ENCODE measurements at places on chromosomes 1 and 21.

DNA sequence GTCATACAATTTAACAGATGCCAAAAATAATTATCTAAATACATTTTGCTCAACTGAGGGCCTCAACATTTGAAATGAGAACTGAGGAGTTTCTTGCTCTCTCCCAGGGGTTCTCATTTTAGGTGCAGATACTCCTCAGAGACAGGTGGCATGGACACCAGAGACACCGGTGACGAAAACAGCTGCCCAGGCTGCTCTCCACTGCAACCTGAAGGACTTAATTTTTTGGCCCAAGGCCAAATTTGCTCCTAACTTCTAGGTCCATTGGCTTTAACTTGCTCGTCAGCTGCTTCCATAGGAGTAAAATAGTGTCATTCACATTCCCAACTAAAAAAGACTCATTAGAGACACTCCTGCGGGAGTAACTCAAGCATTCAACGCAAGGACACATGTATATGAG lies 87.0 kb downstream of the NRIP1 start:
- no peak for DNase-seq

GRCh38 chr21:44405948-44406872 lies 49.1 kb upstream of the LRRC3 start:
- no peak for DNase-seq

GRCh38 chr1:182889997-182890396 lies 50.9 kb downstream of the DHX9 start:
- DNase-seq, result no peak

- no peak for DNase-seq
Observed at GRCh38 chr1:113963281-113963906, 15.9 kb upstream of the OLFML3 start.

- no peak for DNase-seq
Observed at GRCh38 chr21:38311765-38312164, 55.0 kb downstream of the KCNJ15 start.

DNA sequence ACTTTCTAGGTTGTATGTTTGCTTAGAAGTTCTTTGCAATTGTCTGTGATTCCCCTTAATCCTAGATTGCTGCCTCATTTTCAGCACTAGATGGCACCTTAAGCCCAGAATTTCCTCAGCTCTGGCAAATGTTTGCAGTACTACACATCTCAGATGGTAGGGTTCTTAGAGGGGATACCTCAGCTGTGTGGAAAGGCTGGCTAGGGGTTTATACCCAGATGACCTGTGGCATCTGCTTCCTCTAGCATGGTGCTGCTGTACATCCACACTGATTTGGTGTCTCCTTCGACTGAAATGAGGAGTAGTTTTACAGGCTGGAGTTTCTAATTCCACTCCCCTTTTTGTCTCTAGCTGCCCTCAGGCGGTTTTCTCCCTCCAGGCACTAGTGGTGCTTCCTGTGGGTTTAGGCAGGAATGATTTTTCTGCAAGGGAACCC lies 23.5 kb downstream of the ASB17 start:
- no peak for DNase-seq

DNA sequence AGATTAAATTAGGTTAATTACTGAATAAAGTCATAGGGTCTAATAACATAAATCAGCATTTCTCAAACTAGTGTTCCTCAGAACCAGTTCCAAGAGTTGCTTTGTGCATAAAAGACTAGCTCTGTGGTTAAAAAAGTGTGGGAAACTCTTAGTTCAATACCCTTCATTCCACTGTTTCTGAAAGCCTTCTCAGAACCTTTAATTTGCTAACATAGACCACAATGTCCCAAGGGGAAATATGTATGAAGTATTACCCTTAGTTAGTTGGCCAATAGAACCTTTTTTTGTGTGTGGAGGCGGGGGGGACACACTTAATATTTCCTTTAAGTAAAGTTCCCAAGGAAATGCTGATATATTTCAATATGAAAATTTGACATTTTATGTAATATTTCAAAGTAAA lies 20.4 kb downstream of the ODF2L start:
- DNase-seq, result no peak

GRCh38 chr1:28037206-28037605 lies 51.2 kb downstream of the EYA3 start:
- DNase-seq, result no peak

GRCh38 chr1:154833841-154834240 lies 36.2 kb downstream of the KCNN3 start:
- no peak for DNase-seq

- no peak for DNase-seq
Observed at GRCh38 chr1:16126743-16127515, 28.9 kb downstream of the EPHA2 start.

DNA sequence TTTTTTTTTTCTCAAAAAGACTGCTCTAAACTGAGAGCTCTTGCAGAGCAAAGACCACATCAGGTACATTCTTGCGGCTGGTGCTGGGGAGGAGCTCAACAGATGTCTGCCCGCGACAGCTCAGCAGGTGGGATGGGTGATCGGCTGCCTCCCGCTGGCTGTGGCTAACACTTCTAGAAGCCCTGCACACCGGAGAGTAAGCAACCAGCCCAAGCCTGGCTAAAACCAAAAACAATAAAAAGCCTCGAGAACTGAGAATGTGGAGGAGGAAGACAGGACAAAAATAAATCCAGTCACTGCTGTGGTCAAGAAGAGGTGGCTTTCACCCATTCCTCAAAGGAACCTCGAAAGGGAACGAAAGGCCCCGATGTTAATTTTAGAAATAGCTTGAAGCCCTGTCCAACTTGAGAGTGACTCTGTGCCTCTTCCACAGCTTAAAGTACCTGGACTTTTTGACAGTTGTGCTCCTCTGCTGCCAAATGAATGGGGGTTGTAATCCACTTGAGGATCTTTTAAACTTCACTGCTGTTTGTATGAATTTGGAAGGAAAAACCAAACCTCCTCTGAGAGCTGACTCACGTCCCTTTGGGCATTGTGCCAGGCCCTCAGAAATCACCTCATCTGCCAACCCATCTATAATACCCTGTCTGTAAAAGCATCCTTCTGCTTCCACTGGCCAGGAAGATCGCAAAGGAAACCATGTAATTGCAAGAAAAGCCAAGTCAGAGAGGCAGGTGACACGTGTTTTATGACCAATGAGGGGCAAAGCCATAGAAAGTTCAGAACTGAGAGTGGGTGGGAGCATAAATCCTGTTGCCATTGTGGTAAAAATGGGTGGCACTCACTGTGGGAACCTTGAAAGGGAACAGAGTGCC lies 78.6 kb downstream of the KCNN3 start:
- no peak for DNase-seq

GRCh38 chr1:203629016-203629506 lies 2.4 kb downstream of the ATP2B4 start:
- no peak for DNase-seq

GRCh38 chr1:206955476-206956451 lies 9.5 kb upstream of the PIGR start:
- no peak for DNase-seq

DNA sequence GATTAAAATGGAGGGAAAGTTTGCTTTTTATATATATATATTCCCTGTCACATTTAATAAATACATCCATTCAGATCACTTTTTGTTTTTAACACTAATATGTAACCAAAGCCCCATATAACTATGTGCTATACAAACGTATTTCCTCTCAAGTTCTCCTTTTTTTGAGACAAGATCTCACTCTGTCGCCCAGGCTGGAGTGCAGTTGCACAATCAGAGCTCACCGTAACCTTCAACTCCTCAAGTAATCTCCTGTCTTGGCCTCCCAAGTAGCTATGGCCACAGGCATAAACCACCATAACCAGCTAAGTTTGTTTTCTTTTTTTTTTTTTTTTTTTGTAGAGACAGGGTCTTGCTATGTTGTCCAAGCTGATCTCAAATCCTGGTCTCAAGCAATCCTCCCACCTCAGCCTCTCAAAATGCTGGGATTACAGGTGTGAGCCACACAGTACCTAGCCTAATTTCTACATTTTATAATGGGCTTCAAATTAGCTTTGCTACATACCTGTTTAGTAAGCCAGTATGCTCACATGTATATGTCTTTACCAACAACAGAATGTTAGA lies 120.0 kb downstream of the TGFBR3 start:
- DNase-seq, result no peak

- no peak for DNase-seq
Observed at GRCh38 chr1:41315146-41315822, 46.0 kb upstream of the FOXO6 start.

- no peak for DNase-seq
Observed at GRCh38 chr1:5580926-5581325, 411.3 kb downstream of the NPHP4 start.

- no peak for DNase-seq
Observed at GRCh38 chr21:17967319-17967718, 148.2 kb upstream of the C21orf91 start.

DNA sequence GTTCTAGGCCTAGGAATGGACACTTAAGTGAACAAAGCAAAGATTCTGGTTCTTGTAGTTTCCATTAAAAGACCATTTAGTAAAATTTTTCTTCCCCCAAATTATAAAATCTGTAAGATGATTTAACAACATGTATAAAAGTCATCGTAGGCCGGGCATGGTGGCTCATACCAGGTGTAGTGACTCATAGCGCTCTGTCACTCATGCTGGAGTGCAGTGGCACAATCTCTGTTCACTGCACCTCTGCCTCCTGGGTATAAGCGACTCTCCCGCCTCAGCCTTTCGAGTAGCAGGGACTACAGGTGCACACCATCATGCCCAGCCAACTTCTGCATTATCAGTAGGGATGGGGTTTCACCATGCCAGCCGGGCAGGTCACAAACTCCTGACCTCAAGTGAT lies 9.1 kb downstream of the ASPM start:
- DNase-seq, result no peak

DNA sequence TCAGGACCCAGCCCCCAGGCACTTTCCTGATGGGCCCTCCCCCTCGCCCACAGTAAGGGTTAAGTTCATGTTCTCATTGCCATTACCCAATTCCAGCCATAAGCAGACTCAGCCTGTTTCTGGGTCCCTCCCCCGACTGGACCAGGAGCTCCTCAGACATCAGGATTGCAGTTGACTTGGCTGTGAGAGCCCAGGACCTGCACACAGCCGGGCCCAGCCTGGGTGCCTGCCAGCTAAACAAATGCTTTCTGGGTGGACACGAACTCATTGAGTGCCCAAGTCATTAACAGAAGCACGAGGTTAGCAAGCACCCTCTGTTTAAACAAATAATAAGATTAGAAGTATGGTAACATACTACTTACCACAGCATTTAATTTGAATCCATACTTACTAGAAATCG lies 147.9 kb upstream of the POU3F1 start:
- DNase-seq, result peak; percentile 93

- DNase-seq, result peak; percentile 43
Observed at GRCh38 chr1:15935056-15935950, 40.6 kb downstream of the ZBTB17 start.

- no peak for DNase-seq
Observed at GRCh38 chr21:21714426-21714825, 716.2 kb downstream of the NCAM2 start.

DNA sequence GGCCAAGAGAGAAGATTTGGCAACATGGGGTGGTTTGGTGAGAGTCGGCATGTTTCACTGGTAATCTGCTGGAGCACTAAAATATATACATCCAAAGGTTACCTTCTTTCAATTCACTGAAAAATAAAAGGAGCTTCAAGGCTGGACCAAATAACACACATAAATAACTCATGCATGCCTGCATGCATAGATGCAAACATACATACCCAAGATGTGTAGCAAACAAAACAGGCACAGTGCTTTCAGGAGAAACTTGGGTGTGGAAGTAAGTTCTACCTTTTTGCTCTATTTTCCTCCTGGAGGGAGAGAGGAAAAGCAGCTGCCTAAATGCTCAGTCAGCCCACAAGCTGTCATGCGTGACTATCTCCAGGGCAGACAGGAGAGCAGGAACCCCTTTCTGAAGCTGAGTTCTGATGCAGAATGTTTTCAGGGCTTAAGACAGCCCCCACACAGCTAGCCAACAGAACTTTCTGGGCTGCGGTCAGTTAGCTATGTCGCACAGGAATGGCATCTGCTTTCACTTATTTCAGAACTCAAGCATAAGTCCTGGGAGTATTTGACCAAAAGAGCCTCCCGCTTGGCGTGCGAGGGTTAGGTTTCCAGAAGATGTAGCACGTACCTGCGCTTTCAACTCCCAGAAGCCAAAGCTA lies 166.2 kb downstream of the TOMM20 start:
- no peak for DNase-seq

DNA sequence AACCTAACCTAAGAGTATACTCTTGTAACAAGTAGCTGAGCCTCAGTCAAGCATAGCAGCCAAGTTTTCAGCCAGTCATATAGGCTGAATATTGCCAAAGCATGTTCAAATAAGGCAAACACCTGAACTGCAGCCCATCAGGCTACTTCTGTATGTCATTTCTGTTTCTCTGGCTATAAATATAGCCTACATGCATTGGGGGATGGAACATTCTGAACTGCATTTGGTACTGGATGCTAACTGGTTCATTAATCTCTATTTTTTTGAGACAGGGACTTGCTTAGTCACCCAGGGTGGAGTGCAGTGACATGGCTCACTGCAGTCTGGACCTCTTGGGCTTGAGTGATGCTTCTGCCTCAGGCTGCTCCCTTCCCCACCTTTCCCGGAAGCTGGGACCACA lies 37.3 kb downstream of the MAST2 start:
- no peak for DNase-seq

- no peak for DNase-seq
Observed at GRCh38 chr1:113036639-113037321, 36.2 kb upstream of the LRIG2 start.

- no peak for DNase-seq
Observed at GRCh38 chr1:222995620-222996309, 147.3 kb downstream of the TLR5 start.

- DNase-seq, result no peak
Observed at GRCh38 chr1:53060579-53060978, 1.4 kb upstream of the PODN start.

DNA sequence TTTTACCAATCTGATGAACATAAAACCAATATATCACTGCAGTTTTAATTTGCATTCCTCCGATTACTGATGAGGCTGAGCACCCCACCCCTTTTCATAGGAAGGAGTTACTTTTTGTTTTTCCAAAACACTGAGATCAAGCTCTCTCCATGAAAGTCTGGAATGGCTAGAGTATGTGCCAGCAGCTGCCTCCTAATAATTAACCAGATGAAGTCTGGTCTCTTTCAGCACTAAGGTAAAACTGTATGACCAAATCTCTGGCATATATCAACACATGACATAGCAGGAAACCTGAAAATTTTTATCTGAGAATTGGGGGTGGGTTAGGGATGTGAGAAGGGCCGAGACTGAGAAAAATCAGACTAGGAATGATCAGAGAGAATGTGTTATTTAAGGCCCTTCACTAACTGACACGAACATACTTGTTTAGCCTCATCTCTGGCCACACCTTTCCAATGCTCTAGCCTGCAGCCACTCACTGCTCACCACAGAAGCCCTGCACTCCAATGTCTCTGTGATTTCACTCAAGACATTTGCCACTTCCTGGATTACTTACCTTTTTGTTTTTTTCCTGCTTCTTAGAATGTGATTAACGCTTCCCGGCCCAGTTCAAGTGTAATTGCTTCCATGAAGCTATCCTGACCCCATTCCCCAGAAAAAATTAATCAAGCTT lies 34.7 kb downstream of the WASF2 start:
- DNase-seq, result no peak

GRCh38 chr1:28213315-28213714 lies 19.5 kb downstream of the DNAJC8 start:
- no peak for DNase-seq

Measured in upper lobe of right lung (tissue), 1 donor.